ENCODE measurements at places on chromosomes 7 and 10.

DNA sequence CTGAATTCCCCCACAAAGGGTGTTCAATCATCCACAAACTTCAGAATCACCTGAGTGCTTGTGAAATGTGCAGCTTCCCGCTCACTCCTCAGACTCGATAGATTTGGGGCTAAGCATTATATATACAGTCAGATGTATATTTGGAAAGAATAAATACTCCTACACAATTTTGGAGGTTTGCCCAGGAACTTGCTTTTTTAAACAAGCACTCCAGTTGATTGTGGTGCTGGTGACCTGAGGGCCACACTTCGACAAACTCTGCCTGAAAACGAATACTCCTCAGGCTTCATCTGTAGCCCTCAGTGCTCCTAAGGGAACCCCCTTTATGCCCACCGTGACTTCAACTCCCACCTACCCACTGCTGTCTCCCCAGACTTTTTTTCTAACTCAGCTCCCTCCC is 211.6 kb downstream of the INHBA start:
- no peak for DNase-seq

DNA sequence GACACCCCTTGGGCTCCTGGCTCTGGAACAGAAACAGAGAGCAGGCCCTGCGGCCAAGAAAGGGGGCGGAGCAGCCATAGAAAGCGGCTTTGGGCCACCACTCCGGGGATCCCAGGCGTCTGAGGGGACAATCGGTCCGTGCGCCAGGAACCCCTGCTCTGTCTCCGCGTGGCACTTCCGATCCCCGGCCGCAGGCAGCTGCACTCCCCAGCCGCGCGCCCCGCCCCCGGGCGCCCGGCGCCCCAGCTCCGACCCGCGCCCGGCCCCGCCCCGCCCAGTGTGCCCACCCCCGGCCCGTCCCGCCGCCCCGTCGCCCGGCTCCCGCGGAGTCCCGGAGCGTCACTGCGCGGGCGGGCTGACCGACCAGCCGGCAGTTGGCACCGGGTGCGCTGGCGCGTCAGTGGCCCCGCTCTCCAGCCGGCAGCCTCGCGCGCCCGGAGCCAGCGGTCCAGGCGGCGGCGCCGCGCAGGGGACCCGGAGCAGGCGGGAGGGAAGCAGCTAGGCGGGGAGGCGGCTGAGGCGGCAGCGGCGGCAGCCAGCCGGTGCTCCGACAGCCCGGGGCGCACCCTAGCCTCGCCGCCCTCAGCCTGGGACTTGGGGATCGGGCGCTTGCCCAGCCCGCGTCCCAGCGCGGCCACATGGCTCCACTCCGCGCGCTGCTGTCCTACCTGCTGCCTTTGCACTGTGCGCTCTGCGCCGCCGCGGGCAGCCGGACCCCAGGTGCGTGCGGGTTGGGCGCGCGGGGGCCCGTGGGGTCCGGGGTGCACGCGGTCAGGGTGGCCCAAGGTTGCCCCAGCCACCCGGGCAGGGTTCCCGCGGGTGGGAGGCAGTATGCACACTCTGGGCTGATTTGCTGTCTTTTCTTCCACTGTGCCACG is at the start of gene ADAMTS14:
ADAMTS14 (plus strand) TSS at position 342 of the 878 bp plus-strand sequence; CDS start at position 639, 297 bp downstream.
- no peak for DNase-seq

GRCh38 chr7:105017657-105018365 is 3.8 kb downstream of the KMT2E start:
- DNase-seq: no peak

DNA sequence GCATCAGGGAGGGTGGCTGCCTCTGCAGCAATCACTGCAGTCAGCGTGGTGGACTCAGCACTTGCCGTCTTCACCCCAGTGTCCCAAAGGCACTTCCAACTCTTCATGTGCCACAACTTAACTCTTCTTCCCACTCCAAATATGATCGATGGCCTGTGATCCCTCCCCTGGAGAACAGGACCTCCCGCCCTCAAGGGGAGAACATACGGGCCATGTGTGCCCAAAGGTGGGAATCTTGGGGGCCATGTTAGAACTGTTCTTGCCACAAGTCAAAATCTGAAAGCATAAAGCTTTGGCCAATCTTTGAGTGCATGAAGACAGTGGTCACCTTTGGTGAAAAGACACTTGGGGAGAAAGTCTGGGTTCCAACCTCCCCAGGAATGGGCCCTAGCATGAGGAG is 368.5 kb upstream of the MGMT start:
- DNase-seq: no peak

DNA sequence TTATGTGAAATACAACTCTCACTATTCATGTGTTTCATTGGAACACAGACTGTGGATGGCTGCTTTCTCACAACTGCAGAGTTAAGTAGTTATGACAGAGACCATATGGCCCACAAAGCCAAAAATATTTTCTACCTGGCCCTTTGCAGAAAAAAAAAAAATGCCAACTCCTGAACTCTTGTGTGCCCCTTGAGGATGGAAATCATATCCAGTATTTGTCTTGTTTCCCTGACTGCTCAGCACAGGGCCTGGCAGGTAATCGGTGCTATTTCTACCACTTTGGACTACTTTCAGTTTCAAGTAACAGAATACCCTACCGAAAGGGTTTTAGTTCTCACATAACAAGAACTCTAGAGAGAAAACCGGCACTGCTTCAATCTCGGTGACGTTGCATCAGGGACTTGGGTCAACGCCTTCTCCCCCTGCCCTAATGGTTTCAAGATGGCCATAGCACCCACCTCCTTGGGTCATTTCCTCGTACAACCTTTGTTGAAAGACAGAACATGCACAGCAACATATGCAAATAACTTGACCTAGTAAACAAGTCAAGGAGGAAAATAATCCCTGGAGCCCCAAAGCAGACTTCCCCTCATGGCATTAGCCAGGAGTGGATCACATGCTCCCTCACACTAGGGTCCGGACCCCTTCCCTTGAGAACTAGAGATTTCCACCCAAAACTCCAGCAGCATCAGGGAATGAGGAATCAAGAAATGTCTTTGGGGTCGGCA is 11.8 kb upstream of the GPNMB start:
- DNase-seq: no peak

GRCh38 chr10:58857251-58857805 is 319.1 kb upstream of the PHYHIPL start:
- DNase-seq: no peak

DNA sequence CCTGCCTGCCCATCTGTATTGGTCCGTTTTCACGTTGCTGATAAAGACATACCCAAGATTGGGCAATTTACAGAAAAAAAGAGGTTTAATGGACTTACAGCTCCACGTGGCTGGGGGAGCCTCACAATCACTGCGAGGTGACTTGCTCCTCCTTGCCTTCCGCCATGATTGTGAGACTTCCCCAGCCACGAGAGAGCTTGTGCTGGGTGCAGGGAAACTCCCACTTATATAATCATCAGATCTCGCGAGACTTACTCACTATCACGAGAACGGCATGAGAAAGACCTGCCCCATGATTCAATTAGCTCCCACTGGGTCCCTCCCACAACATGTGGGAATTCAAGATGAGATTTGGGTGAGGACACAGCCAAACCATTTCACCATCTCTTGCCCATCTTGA is 111.8 kb downstream of the MYL10 start:
- no peak for DNase-seq

DNA sequence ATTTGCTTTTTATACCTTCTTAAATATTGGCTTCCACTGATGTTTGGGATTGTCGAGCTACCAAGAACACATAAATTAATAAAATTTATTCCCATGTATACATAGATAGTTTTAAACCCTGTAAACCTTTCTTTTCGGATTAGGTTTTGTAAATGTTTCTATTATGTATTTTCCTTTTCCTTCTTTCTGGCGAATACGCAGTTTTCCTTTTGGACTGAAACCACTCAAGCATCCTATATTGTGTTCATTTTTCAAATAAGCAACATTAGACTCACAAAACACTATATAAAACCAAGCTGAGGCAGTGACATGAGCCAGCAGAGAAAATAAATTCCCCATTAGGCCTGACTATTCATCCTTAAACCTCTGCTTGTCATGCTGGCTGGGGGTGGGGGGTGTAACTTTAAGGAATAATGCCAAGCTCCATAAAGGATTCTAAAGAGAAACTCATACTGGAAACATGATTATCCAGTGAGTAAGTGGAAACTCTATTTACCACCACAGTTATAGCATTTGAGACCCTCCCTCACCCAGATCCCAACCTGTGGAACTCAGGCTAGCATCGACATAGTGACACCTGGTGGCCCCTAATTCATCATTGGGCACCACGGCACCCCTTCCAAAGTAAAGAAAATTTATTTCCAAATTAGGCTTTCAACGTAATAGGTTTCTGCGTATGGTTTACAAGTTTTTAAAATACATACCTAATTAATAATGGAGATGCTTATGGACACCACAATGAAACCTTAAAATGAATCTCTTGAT is 86.5 kb upstream of the CELF2 start:
- DNase-seq: no peak

GRCh38 chr7:821688-822087 is 10.6 kb upstream of the SUN1 start:
- DNase-seq: no peak

DNA sequence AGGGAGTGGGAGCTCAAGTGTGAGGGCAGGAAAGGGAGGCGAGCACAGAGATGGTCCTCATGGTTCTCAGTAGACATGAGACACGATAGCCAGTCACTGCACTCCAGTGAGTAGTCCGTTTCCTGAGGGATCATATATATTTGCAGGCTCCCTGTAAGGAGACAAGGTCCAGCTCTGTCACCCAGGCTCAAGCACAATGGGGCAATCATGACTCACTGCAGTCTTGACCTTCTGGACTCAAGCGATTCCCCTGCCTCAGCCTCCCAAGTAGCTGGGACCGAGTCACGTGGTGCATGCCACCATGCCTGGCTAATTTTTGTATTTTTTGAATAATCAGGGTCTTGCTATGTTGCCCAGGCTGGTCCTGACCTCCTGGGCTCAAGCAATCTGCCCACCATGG is 116.7 kb downstream of the CCDC3 start:
- no peak for DNase-seq

GRCh38 chr10:20007426-20007825 is 191.2 kb downstream of the PLXDC2 start:
- DNase-seq: no peak

DNA sequence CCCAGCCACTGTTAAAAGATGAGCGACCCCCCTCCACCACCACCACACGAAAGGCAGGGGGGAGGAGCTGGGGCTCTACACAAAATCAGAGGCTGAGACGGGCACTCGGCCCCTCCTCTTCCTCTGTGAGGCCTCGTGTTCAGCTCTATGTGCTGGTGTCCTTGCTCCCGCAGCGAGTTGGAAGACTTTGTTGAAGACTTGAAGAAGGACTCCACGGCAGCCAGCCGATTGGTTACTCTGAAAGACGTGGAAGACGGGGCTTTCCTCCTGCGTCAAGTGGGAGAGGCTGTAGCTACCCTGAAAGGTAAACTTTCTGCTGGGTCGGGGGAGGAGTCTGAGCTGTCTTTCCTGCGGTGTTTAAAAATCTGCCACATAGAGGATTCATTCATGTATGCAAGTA is 203.7 kb downstream of the ARHGAP21 start:
- DNase-seq: no peak

DNA sequence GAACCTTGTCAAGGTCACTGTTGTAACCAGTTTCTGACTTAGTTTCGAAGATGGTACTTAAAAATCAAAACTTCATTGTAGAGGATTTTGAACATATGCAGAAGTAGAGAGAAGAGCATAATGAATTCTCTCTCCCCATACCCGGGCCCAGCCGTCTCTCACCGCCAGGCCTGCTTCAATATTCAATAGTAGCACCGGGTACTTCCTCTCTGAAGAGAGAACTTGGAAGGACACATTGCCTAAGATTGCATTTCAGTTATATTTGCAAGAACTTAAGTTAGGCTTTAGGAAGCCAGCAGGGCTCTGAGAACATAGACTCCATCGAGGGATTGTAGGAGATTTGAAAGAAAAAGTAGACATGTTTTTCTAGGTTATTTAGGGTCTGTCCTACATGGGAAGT is 19.1 kb downstream of the LMTK2 start:
- DNase-seq: no peak

- DNase-seq: no peak
These were observed 349.5 kb upstream of the NFE2L3 start for GRCh38 chr7:25802473-25802872.

GRCh38 chr7:39228946-39229345 is 251.2 kb downstream of the POU6F2 start:
- no peak for DNase-seq

DNA sequence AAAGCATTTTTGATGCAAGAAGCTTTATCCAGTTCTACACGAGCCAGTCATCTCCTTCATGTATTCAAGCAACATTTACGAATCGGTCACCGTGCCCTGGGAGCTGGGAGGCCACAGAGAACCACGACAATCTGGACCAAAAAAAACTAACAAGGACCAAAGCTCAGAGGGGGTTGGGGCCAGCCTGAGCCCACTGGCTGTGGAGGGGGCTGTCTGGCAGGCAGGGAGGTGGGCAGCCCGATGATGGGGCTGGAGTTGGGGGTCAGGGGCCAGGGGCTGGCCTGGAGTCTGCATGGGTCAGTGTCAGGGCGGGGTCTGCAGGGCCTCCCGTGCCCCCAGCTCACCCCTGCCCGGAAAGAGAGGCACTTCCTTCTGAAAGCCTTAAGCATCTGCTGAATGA is 12.5 kb upstream of the GRIFIN start:
- no peak for DNase-seq

DNA sequence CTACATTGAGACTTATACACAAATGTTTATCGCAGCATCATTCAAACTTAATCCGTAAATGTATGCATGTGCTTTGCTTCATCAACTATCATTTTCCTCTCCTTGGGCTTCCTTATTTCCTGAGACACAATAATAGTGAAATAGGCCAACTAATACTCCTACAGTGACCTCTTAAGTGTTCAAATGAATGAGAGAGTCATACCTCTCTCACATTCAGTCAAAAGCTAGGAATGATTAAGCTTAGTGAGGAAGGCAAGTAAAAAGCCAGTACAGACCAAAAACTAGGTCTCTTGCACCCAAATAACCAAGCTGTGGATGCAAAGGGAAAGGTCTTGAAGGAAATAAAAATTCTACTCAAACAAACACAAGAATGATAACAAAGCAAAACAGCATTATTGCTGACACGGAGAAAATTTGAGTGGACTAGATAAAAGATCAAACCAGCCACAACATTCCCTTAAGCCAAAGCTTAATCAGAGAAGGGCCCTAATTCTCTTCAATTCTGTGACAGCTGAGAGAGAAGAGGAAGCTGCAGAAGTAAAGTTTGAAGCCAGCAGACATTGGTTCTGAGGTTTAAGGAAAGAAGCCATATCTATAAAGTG is 72.3 kb downstream of the GLCCI1 start:
- DNase-seq: no peak

DNA sequence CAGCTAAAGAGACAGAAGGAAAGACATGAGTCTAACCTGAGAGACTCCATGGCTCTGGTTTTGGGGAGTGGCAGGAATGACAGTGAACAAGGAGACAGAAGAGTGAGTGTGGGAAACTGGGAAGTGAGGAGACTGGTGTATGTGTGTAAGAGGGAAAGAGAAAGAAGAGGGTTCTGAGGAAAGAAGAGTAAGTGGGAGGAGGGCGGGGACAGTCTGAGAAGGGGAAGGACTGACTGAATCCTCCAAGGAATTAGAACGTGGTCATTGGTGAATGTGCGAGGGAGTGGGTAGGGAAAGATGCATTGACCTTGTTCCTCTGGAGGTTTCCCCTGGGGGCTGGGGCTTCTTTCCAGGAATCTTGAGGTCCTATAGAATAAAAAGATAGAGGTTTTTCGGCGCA is 26.6 kb downstream of the WNT8B start:
- DNase-seq: no peak
